ENCODE measurements at places on chromosomes 3 and 15.
A peak's percentile ranks its signal among the peaks of the same experiment; 100 is the strongest.

GRCh38 chr3:58084788-58085543 lies 76.7 kb downstream of the FLNB start:
- DNase-seq = no peak

DNA sequence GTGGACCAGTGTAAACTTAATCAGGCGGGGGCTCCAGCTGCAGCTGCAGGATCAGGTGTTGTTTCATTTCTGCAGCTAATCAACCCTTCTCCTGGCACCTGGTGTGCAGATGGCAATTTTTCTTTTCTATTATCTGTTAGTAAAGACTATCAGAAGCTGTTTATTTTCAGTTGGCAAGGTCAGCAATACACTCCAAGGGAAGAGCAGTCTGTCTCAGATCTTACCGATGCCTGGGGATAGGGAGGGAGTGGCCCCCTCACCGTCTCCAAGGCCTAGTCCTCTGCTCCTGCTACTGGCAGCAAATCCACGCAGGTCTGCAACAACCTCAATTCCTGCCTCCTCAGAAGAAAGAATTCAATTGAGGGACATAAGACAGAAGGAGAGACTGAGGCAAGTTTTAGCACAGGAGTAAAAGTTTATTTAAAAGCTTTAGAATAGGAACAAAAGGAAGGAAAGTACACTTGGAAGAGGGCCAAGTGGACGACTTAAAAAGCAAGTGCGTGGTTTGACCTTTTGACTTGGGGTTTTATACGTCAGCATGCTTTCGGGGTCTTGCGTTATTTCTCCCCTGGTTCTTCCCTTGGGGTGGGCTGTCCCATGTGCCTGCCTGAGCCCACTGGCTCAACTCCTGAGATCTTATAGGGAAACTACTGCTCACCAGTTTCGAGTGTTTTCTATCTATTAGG lies 9.2 kb downstream of the CCRL2 start:
- DNase-seq = no peak

DNA sequence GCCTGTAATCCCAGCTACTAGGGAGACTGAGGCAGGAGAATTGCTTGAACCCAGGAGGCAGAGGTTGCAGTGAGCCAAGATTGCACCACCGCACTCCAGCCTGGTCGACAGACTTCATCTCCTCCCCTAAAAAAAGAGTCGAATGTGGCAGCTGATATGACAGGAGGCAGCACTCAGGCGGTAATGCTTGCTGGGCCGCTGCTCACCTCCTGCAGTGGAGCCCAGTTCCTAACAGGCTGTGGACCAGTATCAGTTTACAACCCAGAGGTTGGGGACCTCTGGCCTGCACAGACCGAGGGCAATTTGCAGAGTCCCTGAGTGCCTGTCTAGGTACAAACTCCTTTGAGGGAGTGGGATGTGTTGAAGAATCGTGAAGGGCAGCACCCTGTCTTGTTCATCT lies 136.2 kb downstream of the SMAD6 start:
- DNase-seq = no peak

DNA sequence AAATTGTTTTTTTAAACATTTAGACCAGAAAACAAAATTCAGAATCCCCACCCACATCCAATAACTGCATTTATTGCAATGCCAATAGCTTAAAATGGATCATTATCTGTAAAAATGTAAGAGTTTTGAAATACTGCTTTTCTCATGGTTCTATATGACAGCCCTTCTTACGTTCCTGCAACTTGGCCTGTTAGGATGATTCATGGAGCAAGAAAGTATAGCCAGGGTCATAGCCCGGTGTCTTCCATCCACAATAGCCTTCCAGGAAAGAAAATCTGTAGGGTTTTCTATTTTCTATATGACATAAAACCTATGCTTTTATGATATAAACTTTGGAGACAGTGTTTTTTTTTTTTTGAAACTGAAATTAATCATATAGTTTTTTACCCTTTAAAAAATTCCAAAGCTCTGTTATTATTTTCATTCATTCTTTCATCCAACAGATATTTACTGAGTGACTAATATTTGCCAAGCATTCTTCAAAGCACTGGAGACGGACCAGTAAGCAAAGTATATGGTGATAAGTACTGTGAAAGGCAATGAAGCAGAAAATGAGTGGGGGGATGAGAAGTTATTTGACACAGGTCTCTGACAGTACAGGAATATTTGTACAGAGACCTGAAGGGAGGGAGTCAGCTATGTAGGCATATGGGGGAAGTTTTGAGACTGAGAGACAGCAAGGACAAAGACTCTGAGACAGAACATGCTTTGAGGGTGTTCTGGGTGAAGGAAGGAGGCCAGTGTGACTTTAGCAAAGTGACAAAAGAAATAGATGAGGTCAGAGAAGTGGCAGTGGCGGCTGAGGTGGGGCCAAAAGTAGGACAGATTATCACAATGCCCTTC lies 29.0 kb upstream of the SLC2A2 start:
- peak; percentile 62 for DNase-seq

- no peak for DNase-seq
Measured at GRCh38 chr15:88401251-88401995, 65.8 kb downstream of the MRPL46 start.

DNA sequence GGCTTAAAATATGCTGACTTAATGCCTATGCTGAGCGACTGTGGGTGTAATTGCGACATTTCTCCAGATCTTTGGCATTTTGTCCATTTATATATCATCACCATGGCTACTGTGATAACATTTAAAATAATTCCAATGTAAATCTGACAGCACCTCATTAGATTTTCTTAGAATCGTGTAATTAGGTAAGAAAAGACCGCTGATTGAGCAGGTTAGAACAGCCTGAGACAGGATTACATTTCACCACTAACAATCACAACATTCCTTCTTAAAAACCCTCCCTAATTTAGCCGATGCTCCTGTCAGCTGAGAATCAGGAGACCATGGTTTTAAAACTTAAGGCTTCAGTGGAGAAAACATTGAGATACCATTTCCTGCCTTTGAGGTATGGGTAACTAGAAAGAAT lies 455.3 kb upstream of the PDZRN3 start:
- DNase-seq = peak; percentile 32

DNA sequence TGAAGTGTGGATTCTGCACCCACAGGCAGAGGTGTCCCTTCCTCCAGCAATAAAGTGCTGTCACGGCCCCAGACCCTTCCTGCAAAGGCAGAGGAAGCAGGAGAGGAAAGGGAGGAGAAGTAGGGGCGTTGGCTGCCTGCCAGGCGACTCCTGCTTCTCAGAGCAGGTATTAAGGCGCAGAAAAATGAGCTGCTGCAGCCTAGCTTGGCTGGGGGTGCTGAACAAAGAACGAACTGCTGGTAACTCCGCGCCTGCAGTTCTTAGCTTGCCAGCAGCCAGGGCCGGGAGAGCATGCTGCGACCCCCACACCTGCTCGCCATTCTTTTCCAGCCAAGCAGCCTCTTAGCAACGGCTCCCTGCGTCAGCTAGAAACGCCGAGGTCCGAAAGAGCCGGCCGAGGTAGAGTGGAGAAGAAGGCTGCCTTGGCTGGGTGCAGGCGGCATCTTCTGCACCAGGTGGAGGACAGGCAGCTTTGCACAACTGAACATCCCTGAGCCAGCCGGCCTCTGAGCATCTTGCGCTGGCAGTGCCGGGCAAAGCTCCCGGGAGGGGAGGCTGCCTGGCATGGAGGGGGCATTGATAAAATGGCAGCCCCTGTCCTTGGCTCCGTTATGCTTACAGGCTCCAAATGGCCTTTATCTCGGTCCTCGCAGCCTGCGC lies 296.0 kb downstream of the MEX3B start:
- DNase-seq = no peak

- DNase-seq = peak; percentile 34
Measured at GRCh38 chr3:135966271-135966961, 888 bp downstream of the PPP2R3A start.

Data from fibroblast of upper back skin (primary cell).